Activated CD4-positive, alpha-beta T cell treated with anti-CD3 and anti-CD28 coated beads, Interleukin-2, amount 10 ng/mL, durations not matched to agents 7 days and 5 days (primary cell): ENCODE measurements at places on chromosomes 12 and 14. TPM values are rescaled to one million over a fixed set of nuclear protein-coding genes. Genes with fewer than 3 reads are reported as not detected.

- DNase-seq: no peak
- no peaks in the 10 kb centered on the region for H3K36me3 ChIP-seq
- H3K27me3 ChIP-seq: no peaks in the 10 kb centered on the region
- H3K4me1 ChIP-seq: no peaks in the 10 kb centered on the region
These were observed 73.9 kb downstream of the SYT1 start for GRCh38 chr12:78938341-78939084.

- peak overlapping the region; percentile 71 for H3K4me3 ChIP-seq
- H3K4me1 ChIP-seq: peaks cover 16% of the 10 kb centered on the region
- H3K27ac ChIP-seq: no peak overlapping the region
These were observed 201.5 kb upstream of the CAND1 start for GRCh38 chr12:67067453-67068203.

- H3K27me3 ChIP-seq: no peaks in the 10 kb centered on the region
- no peak overlapping the region for H3K27ac ChIP-seq
- no peak overlapping the region for H3K4me3 ChIP-seq
- no peaks in the 10 kb centered on the region for H3K4me1 ChIP-seq
These were observed 313.3 kb upstream of the SFSWAP start for GRCh38 chr12:131397493-131398181.

DNA sequence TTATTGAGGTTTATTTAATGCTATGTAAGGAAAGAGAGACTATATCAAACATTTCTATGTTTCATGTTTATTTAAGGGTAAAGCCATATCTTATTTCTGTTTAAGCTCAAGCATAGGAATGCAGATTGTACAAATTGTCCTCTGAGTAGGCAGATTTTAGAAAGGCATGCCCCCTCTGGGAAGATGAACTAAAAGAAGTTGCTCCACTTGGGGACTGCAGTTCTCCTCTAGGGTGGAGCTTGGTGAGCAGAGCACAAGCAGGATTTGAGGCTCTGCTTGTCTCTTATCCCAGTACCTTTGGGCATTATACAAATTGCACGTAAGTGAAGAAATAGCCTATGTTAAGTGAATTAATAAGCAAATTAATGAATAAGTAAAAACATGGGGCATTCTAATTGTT, 96.2 kb upstream of the PDE3A start:
- no peak overlapping the region for H3K27ac ChIP-seq
- H3K27me3 ChIP-seq: no peaks in the 10 kb centered on the region
- no peak overlapping the region for H3K4me3 ChIP-seq
- no peaks in the 10 kb centered on the region for H3K36me3 ChIP-seq

- H3K27me3 ChIP-seq: no peaks in the 10 kb centered on the region
- H3K27ac ChIP-seq: no peak overlapping the region
- peaks cover 27% of the 10 kb centered on the region for H3K4me1 ChIP-seq
- H3K4me3 ChIP-seq: no peak overlapping the region
These were observed 22.3 kb downstream of the ZFC3H1 start for GRCh38 chr12:71641390-71641789.

GRCh38 chr12:124143726-124144125, 151.2 kb upstream of the RFLNA start:
- DNase-seq: no peak
- peaks cover 31% of the 10 kb centered on the region for H3K27me3 ChIP-seq
- H3K27ac ChIP-seq: no peak overlapping the region
- H3K4me3 ChIP-seq: no peak overlapping the region
- H3K36me3 ChIP-seq: no peaks in the 10 kb centered on the region
- H3K4me1 ChIP-seq: no peaks in the 10 kb centered on the region

GRCh38 chr12:28938581-28939235, 210.4 kb upstream of the FAR2 start:
- DNase-seq: no peak
- H3K27me3 ChIP-seq: no peaks in the 10 kb centered on the region
- H3K4me1 ChIP-seq: no peaks in the 10 kb centered on the region

GRCh38 chr14:20578784-20579502, 8.9 kb downstream of the RNASE11 start:
- H3K27me3 ChIP-seq: peaks cover 5% of the 10 kb centered on the region
- DNase-seq: no peak
- no peaks in the 10 kb centered on the region for H3K36me3 ChIP-seq
- no peaks in the 10 kb centered on the region for H3K4me1 ChIP-seq
- no peak overlapping the region for H3K27ac ChIP-seq

DNA sequence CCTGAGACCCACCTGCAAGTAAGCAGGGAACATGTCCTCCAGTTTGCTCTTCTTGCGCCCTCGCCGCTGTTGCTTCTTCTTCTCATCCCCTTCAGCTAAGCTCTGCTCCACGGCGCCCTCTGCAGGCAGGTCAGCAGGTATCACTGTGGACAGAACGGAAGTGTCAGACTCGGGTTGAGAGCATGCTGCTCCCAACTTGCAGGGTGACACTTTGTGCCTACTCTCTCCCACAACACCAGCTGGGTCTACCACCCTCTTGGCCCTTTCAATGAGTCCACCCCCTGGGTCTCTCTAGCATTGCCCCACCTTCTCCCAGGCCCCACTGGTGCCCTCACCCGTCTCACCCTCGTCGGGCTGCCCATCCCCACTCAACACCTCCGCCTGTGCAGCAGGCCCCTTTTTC, 16.7 kb downstream of the KMT2D start:
- H3K4me3 ChIP-seq: no peak overlapping the region
- no peak overlapping the region for H3K27ac ChIP-seq
- peak; percentile 85 for DNase-seq
- peaks cover 3% of the 10 kb centered on the region for H3K4me1 ChIP-seq
- no peaks in the 10 kb centered on the region for H3K27me3 ChIP-seq

- H3K27ac ChIP-seq: no peak overlapping the region
- DNase-seq: no peak
- no peak overlapping the region for H3K4me3 ChIP-seq
- no peaks in the 10 kb centered on the region for H3K4me1 ChIP-seq
- no peaks in the 10 kb centered on the region for H3K36me3 ChIP-seq
- peaks cover 11% of the 10 kb centered on the region for H3K27me3 ChIP-seq
These were observed 85.4 kb downstream of the PTCSC3 start for GRCh38 chr14:36091096-36091495.

DNA sequence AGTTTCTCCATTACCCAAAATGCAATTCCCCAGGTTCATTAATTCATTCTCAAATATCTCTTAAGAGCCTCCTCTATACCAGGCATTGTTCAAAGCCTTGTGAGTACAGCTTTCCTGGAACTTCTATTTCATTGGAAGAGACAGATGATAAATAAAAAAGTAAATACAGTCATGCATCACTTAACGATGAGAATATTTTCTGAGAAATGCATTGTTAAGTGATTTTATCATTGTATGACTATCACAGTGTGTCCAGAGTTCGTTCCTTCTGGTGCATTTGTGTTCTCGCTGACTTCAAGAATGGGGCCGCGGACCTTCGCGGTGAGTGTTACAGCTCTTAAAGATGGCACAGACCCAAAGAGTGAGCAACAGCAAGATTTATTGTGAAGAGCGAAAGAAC, 66.0 kb downstream of the ANO4 start:
- no peak overlapping the region for H3K4me3 ChIP-seq
- no peak overlapping the region for H3K27ac ChIP-seq
- no peaks in the 10 kb centered on the region for H3K27me3 ChIP-seq
- H3K4me1 ChIP-seq: no peaks in the 10 kb centered on the region
- DNase-seq: no peak

GRCh38 chr12:12323591-12323990, 26.5 kb downstream of the MANSC1 start:
- H3K27me3 ChIP-seq: peaks cover 7% of the 10 kb centered on the region
- peaks cover 10% of the 10 kb centered on the region for H3K4me1 ChIP-seq
- H3K27ac ChIP-seq: no peak overlapping the region
- no peak overlapping the region for H3K4me3 ChIP-seq
- no peaks in the 10 kb centered on the region for H3K36me3 ChIP-seq

DNA sequence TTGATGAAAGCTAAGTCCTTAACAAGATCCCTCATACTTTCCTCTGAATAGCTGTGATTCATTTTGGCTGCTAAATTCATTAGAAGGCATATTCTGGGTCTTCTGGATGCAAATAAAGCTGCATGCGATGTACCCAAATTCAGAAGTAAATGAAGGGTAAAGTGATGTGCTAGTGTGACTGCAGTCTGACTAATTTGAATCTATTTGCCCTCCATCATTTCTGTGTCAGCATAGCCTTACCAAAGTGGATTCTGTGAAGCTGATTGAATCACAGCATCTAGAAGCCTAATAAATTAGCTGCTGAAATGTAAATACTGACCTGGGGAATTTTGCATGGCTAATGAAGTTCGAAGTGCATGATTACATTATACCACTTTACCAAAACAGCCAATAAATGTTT, 162.2 kb downstream of the TPH2 start:
- H3K4me1 ChIP-seq: no peaks in the 10 kb centered on the region
- H3K36me3 ChIP-seq: no peaks in the 10 kb centered on the region
- no peak for DNase-seq
- H3K27me3 ChIP-seq: no peaks in the 10 kb centered on the region
- H3K27ac ChIP-seq: no peak overlapping the region

DNA sequence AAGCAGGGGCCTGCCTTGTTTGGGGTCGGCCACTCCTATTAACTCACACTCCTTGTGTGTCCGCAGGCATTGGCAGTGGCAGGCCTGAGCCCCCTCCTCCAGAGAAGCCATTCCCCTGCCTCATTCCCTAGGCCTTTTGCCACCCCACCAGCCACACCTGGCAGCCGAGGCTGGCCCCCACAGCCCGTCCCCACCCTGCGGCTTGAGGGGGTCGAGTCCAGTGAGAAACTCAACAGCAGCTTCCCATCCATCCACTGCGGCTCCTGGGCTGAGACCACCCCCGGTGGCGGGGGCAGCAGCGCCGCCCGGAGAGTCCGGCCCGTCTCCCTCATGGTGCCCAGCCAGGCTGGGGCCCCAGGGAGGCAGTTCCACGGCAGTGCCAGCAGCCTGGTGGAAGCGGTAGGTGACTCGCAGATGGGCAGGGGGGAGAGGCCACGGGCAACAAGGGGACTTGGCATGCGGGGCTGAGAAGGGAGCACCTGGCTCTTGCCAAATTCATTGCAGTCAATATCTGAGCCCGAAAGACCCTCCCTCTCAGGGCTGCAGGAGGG, 106.3 kb upstream of the FKBP4 start:
- H3K27me3 ChIP-seq: peaks cover 2% of the 10 kb centered on the region
- no peaks in the 10 kb centered on the region for H3K36me3 ChIP-seq
- H3K4me1 ChIP-seq: peaks cover 34% of the 10 kb centered on the region

DNA sequence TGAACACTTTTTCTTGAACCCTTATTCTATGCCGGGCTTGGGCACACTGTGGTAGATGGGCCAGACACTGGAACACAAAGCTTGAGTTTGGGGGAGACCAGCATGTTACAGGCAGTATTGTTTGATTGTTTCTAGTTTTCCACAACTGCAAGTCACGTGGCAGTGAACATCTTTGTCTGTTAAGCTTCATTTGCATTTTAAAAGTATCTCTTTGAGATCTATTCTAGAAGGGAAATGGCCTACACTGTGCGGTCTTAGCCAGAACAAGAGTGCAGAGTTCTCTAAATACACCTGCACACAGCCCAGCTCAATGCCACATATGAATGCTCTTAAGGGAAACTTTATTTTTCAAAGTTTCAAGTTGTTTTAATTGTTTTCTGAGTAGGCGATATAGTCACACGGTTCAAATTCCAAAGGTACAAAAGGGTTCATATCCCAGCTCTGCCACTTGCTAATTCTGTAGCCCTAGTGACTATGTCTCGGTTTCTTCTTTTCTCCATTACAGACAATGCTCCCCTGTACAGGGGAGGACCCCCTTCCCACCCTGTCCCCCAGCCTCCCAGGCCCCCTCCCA, 24.9 kb downstream of the RIN3 start:
- DNase-seq: no peak
- peaks cover 48% of the 10 kb centered on the region for H3K4me1 ChIP-seq
- H3K27me3 ChIP-seq: peaks cover 1% of the 10 kb centered on the region
- H3K36me3 ChIP-seq: peaks cover 5% of the 10 kb centered on the region
- H3K4me3 ChIP-seq: no peak overlapping the region
- no peak overlapping the region for H3K27ac ChIP-seq

DNA sequence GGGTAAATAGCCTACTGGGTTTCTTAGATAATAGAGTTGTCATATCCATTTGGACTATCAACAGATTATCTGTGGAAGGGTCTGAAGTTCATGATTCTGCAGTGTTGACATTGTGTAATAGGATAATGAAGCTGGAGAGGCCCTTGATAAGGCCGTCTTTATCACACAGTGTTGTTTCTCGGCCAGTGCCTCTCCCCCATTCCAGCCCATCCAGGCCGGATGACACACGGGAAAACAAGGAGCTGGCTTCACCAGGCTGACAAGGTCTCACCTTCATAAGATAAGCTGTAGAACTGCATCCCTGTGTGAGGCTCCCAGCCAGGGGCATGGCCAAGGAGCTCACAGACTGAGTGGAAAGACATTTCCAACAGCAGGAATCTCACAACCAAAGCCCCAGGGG, 8.7 kb upstream of the EML1 start:
- H3K4me1 ChIP-seq: peaks cover 2% of the 10 kb centered on the region
- no peak overlapping the region for H3K27ac ChIP-seq
- peaks cover 14% of the 10 kb centered on the region for H3K27me3 ChIP-seq
- no peaks in the 10 kb centered on the region for H3K36me3 ChIP-seq
- DNase-seq: no peak
- H3K4me3 ChIP-seq: no peak overlapping the region

DNA sequence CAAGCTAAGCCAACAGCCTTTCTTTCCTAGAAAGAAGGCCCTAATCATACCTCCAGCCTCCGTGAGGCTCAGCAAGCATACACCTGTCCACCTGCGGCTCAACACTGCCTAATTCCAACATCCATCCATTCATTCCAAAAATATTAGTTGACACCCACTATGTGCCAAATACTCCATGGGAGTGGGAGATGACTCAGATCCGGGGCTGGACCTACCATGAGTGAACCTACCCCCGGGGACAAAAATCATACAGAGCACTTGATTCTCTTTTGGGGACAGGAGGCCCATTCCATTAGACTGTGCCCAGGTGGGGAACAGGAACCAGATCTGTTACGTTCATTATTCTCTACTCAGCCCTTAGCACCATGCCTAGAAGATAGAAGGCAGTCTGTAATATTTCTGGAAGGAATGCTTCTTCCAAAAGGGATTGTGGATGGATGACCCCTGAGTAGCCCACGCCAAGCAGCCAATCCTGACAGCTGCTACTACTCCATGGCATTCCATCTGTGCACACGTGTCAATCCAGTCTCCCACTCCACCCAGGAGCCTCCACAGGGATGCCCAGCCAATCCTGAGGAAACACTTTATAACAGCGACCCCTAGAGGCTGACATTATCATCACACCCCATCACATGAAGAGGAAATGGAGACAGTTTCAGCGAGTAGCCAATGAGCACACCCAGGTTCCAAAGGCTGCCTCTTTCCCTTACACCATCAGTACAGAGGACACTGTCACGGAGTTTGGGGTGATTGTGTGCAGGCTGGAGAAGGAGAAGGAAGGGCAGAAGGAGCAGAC, 170.7 kb downstream of the ESRRB start:
- H3K27me3 ChIP-seq: peaks cover 3% of the 10 kb centered on the region
- no peak overlapping the region for H3K4me3 ChIP-seq
- H3K4me1 ChIP-seq: no peaks in the 10 kb centered on the region
- no peak overlapping the region for H3K27ac ChIP-seq

GRCh38 chr14:59306775-59307174, 118.3 kb downstream of the DAAM1 start:
- no peak overlapping the region for H3K27ac ChIP-seq
- peaks cover 5% of the 10 kb centered on the region for H3K36me3 ChIP-seq
- H3K4me1 ChIP-seq: peaks cover 7% of the 10 kb centered on the region
- DNase-seq: no peak
- no peak overlapping the region for H3K4me3 ChIP-seq

- H3K27ac ChIP-seq: no peak overlapping the region
- H3K27me3 ChIP-seq: no peaks in the 10 kb centered on the region
- H3K4me1 ChIP-seq: no peaks in the 10 kb centered on the region
- no peak overlapping the region for H3K4me3 ChIP-seq
These were observed 97.9 kb upstream of the NUDT4 start for GRCh38 chr12:93279565-93280412.

The PTCSC3 gene
- not detected for total RNA-seq

The PIP4K2C gene
- 17.9 TPM for total RNA-seq

The CLEC2A gene
- total RNA-seq: not detected

The NKX2-1 gene
- not detected for total RNA-seq

The HAL gene
- 0.69 TPM for total RNA-seq
